ENCODE measurements at places on chromosomes 3 and 15.

GRCh38 chr3:4983739-4984510 lies 4.7 kb downstream of the BHLHE40 start:
- DNase-seq, result no peak

DNA sequence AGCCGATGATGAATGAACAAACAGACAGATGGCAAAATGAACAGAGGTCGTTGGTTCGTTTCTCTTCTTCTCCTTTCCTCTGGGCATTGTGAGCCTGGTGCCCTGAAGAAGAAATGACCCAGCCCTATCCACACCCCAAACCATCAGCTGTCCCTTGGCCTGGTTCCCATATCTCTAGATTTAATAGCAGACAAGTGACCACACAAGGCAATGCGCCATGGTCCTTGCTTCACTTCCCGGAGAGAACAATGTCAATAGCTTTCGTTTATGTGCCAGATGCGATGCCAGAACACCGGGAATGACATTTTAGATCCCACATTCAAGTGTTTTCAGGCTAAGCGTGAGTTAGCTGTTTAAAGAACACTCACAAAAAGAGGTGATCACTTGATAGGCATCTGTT lies 17.7 kb downstream of the POC1A start:
- DNase-seq, result no peak

- no peak for DNase-seq
Measured at GRCh38 chr15:68711406-68711805, 109.3 kb downstream of the ANP32A start.

- DNase-seq, result no peak
Measured at GRCh38 chr3:133934996-133935842, 39.5 kb upstream of the RAB6B start.

DNA sequence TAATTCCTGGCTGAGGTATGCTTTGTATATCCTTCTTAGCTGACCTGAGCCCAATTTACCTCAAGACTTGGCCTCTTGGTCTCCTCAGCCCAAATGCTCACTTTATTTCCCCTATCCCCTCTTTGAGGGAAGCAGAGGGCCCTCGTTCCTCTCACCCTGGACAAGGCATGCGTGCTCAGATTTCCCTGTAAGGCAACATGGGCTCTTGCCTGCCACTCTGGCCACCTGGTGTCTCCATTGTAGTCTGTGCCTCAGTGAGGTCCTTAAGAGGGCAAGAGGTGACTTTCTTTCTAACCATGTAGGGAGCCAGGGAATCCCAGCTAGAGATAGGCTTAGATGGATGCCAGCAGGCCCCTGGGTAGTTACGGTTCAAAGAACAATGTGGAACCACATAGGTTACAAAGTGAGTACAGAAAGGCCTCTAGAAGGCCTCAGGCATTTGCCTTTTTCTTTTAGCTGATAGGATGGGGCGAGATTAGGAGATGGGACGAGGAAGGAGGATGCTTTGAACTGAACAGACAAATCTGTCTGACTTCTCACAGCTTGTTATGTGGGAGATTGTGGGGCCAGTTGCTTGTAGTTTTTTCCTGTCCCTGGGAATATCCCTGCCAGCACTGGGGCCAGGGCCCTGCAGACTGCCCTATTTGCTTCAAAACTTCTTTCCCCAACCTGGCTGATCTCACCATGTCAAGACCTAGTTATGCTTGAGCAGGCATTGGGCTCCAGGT lies 1.1 kb upstream of the INTS14 start:
- no peak for DNase-seq

GRCh38 chr15:65638681-65639089 lies 16.9 kb downstream of the SLC24A1 start:
- no peak for DNase-seq

DNA sequence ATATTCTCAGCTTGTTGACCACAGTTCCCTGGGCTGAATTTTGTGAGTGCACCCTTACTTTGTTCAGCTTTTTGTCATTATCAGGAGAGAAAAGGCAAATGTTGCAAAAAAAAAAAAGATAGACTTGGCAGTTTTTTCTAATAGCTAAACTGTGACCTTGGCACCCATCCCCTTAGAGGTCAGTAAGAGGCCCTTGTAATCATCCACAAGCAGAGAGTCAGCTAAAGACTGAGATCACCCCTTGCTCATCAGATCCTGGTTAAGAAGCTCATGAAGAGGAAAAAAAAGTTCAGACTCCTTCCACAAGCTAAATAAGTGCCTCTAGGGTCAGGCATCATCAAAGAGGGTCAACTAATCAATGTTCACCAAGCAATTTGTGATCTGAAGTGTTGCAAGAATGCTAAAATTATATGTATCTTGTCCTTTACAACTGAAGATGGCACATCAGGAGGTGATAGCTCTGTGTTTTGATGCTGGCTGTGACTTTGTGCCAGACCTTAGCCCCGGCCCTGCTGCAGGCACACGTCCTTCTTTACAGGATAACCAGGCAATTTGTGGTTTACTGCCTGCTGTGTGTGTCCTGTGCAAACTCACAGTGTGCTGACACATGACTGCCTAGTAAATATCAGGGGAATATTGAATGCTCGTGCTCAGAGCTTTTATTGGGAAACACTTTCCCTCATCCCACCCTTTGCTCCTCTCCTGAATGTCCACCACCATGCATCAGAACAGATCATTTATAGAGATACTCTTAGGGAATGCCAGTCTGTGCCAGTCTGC lies 262.9 kb downstream of the IL5RA start:
- DNase-seq, result no peak

- DNase-seq, result no peak
Measured at GRCh38 chr3:24640330-24640877, 145.8 kb upstream of the THRB start.

DNA sequence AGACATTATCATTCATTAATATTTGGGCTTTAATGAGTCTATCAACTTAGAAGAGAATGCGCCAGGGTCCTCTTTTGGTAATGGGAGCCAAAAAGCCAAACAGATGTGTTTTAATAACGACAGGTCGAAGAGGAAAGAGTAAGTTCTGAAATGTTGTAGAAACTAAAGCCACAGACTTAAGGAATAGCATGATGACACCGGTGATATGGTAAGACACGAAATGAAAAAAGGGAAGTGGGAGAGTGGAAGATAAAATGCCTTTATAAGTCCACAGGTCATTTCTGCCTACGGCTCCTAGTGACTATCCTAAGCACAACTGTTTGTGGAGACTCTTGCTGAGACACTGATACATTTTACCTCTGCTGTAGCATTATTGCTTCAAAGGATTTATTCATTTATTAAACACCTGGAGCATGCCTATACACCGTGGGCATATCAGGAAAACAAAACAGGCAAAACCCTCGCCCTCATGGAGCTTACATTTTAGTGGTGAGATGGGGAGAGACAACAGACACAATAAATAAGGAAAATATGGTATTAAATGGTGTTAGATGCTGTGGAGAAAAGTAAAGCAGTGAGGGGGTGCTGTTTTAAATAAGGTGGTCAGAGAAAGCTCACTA lies 11.7 kb upstream of the CD47 start:
- DNase-seq, result no peak

GRCh38 chr3:134622806-134623365 lies 27.9 kb downstream of the KY start:
- no peak for DNase-seq

- no peak for DNase-seq
Measured at GRCh38 chr15:77984446-77984861, 93.1 kb downstream of the TBC1D2B start.

DNA sequence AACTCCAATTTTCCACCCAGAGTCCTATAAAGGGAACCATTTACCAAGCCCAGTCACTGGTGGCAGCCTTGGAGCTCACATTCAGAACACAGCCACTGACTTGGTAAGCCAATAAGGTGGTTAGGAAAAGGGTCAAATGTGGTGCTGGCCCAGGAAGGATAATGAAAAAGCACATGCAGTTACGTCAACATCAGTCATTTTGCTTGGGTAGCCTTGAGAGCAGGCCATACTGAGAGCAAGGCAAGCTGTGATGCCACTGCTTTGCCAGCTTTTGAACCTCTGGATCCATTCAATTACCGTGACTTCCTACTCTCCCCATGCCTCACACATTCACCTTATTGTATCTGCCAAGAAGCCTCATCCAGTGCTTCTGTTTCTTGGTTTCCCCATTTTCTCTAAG lies 253.6 kb downstream of the OPA1 start:
- DNase-seq, result no peak

- DNase-seq, result no peak
Measured at GRCh38 chr3:96719921-96720320, 94.5 kb upstream of the EPHA6 start.

GRCh38 chr3:176005564-176005963 lies 1146.4 kb downstream of the NAALADL2 start:
- DNase-seq, result no peak

DNA sequence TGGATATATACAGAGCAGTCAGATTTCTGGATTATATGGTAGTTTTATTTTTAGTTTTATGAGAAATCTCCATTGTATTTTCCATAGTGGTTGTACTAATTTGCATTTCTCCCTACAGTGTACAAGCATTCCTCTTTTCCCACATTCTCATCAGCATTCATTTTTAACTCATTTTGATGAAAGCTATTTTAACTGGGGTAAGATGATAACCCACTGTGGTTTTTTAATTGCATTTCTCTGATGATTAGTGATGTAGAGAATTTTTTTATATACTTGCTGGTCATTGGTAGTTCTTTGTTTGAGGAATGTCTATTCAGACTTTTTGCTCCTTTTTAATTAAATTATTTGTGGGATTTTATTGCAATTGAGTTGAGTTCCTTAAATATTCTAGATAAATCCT lies 903.6 kb downstream of the DIPK2A start:
- DNase-seq, result no peak

- no peak for DNase-seq
Measured at GRCh38 chr3:171873580-171873979, 30.4 kb downstream of the TMEM212 start.

DNA sequence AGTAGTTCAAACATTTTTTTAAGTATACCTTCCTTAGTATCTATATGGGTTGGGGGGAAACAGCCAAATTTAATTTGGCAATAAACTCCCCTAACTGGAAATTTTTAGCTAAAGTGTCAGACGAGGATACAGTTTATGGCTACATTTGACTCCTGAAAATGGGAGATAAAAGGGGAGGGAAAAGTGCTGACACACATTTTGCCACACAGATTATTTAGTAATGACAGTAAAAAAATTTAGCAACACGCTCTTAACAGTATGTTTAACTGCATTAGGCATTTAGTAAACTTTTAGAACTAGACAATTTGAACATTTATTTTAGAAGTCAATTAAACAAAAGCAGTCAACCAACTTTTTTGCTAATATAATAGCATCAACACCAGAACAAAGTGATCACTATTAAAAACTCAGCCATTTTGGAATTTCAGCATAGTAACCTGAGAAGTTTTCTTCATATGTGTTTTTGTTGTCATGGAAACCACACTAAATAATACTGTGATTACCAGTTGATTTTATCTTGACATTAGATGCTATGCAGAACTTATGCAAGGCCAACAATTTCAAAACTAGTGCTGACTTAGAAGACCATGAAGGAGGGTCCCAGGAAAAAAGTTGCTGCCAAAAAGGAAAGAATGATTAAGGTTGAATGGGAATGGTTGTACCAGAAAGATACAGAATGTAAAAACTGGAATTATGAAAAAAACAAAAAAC lies 47.0 kb upstream of the TFG start:
- no peak for DNase-seq

DNA sequence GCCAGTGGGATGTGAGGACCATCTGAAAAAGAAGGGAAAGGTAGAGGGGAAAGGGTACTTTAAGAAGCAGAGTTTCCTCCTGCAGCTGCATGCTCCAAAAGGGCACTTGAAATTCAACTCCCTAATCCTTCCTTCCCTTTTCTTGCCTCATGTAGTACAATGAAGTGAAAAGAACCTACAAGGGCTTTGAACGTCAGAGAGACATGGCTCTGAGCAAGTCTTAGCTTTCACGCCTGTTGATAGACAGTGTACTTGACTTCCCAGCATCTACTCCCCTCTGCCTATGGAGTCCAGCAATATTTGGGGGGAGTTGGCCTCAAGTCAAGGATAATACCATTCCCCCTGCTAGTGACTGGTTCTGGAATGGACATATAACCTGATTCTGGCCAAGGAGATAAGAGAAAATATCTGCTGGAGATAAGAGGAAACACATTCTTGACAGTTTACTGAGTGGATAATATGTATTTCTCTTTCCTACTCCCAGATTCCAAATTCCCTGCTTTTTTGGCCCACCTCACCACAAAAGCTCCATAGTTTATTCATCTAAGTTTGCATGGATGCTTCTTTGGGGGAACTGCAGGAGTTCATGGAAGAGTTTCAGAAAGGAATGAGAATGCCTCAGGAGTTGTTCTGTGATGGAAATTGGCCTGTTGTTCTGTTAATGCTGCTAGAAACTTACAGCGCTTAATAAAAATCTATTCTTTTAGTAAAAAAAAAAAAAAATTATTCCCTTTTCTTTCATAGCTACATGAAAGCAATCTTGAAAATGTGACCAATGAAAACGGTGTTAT lies 193.0 kb upstream of the TPM1 start:
- DNase-seq, result no peak

DNA sequence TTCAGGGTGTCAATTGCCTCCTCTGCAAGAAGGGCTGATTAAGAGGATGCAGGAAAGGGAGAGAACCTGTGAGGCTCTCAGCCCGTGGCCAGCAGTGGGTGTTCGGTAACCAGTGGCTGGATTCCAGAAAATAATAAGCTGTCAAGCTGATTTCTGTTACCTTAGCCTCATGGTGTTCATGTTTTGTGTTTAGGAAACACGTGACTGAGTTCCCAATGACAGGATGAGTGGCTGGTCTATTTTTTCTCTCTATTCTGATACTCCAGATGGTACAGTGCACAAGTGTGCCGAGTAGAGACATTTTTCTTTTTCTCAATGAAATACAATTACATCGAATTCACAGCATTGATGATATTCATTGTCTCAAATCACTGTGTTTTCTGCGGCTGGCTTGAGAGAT lies 43.6 kb downstream of the EDEM1 start:
- no peak for DNase-seq

DNA sequence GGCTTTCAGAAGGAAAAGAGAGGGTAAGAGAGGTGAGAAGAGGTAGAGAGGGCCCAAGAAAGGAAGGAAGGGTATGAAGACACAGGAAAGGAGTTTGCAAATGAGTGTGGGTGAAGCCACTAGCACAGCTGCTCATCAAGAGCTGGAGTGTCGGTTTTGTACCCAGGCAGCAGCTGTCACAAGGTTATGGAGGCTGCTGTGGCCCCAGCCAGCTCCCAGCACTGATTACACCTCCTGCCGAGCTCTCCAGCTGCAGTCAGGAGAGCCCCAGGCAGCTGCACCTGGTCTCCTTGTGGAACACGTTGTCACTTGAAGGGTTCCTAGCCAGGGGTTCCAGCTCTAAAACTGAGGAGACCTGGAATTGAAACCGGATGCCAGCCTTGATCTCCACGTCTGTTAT lies 60.4 kb upstream of the CHD2 start:
- DNase-seq, result no peak

GRCh38 chr3:130900959-130901358 lies 7.1 kb downstream of the ATP2C1 start:
- no peak for DNase-seq

DNA sequence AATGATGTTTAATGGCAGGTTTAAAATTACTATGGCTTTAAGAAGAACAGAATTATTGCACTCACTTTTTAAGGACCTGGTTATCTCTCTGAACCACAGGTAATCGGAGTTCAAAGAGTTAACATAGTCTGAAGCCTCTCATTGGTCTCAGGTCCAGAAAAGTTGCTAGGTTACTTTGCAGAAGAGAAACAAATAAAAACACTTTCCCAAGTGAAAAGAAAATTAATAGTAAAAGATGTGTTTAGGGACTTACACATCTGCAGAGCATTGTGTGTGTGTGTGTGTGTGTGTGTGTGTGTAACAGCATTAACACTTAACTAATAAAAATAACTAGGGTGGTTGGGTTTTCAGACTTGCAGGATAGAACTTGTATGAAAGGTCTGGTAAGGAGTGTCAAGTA lies 1.0 kb downstream of the MASP1 start:
- no peak for DNase-seq

- DNase-seq, result no peak
Measured at GRCh38 chr3:132625613-132626012, 28.5 kb downstream of the ACKR4 start.

Measured in cortex of kidney (tissue), 1 donor.